A549 treated with CpdA at 1 μM for 4 hours (cell line): ENCODE measurements at places on chromosomes 11 and 22. TPM values are rescaled to one million over a fixed set of nuclear protein-coding genes. Genes with fewer than 3 reads are reported as not detected.

Gene MYOD1
- total RNA-seq = not detected in 5 replicates

Gene TMEM121B
- 0.11 to 0.22 TPM (median 0.15 TPM) in 5 replicates for total RNA-seq

Gene CRYBA4
- total RNA-seq = not detected in 5 replicates

Gene PHLDA2
- 96.6 to 156 TPM (median 147 TPM) in 5 replicates for total RNA-seq

Gene OR8D4
- not detected in 5 replicates for total RNA-seq

Gene MRGPRX3
- total RNA-seq = 0.41 TPM in 1 of 5 replicates, not detected in the others

Gene RTN4R
- total RNA-seq = 6.1 to 10.9 TPM (median 8.8 TPM) in 5 replicates

Gene CD44
- 669 to 1,027 TPM (median 794 TPM) in 5 replicates for total RNA-seq

Gene SYT7
- total RNA-seq = 0.69 to 1.1 TPM (median 1.1 TPM) in 5 replicates

Gene RIMBP3B
- 0.48 to 0.72 TPM (median 0.57 TPM) in 5 replicates for total RNA-seq

Gene PDGFB
- 3.2 to 4.4 TPM (median 3.5 TPM) in 5 replicates for total RNA-seq

Gene SLCO2B1
- total RNA-seq = 3.3 to 6.7 TPM (median 4.1 TPM) in 5 replicates

Gene DAGLA
- total RNA-seq = 3.7 to 6.3 TPM (median 5.5 TPM) in 5 replicates

Gene SIPA1
- total RNA-seq = 8.2 to 22.4 TPM (median 21.4 TPM) in 5 replicates

Gene GAB4
- not detected in 5 replicates for total RNA-seq

Gene NPAS4
- total RNA-seq = not detected in 5 replicates

Gene ALDH3B1
- 110 to 131 TPM (median 118 TPM) in 5 replicates for total RNA-seq

Gene FOLR1
- not detected in 5 replicates for total RNA-seq

Gene KRTAP5-9
- 0.05 to 0.12 TPM in 2 of 5 replicates, not detected in the others for total RNA-seq

Gene BDNF
- 7.3 to 11.4 TPM (median 8.2 TPM) in 5 replicates for total RNA-seq

Gene SOX10
- total RNA-seq = not detected in 5 replicates

Gene BAIAP2L2
- 2.9 to 4.9 TPM (median 4.4 TPM) in 5 replicates for total RNA-seq

Gene ZNRD2
- 70.0 to 81.9 TPM (median 77.0 TPM) in 5 replicates for total RNA-seq

Gene IL18
- 83.8 to 101 TPM (median 94.5 TPM) in 5 replicates for total RNA-seq

Gene TMEM25
- 0.24 to 0.64 TPM (median 0.48 TPM) in 5 replicates for total RNA-seq

Gene OR4B1
- not detected in 5 replicates for total RNA-seq

Gene RAB6A
- 51.2 to 63.4 TPM (median 60.5 TPM) in 5 replicates for total RNA-seq

Gene GPR83
- total RNA-seq = 0.06 to 0.14 TPM (median 0.09 TPM) in 5 replicates

Gene RNF26
- total RNA-seq = 31.5 to 42.8 TPM (median 41.1 TPM) in 5 replicates

Gene GLYAT
- total RNA-seq = not detected in 5 replicates

Gene C22orf31
- not detected in 5 replicates for total RNA-seq

Gene OR5A1
- not detected in 5 replicates for total RNA-seq

Gene GLYATL2
- not detected in 5 replicates for total RNA-seq

Gene CHRNA10
- 0.52 to 1.5 TPM (median 1.1 TPM) in 5 replicates for total RNA-seq

Gene KCNQ1OT1
- 0.03 to 0.07 TPM (median 0.05 TPM) in 5 replicates for total RNA-seq

Gene GAS2L1
- 18.3 to 33.6 TPM (median 29.1 TPM) in 5 replicates for total RNA-seq

Gene ALDH3B2
- total RNA-seq = not detected in 5 replicates

Gene MPEG1
- not detected in 5 replicates for total RNA-seq

Gene RFPL3
- not detected in 5 replicates for total RNA-seq

Gene PPARA
- total RNA-seq = 0.77 to 1.7 TPM (median 1.2 TPM) in 5 replicates
